ENCODE measurements at places on chromosomes 4 and X. TPM values are rescaled to one million over a fixed set of nuclear protein-coding genes. Genes with fewer than 3 reads are reported as not detected.

- DNase-seq: no peak
These were observed 4.0 kb upstream of the PDGFRA start for GRCh38 chr4:54224996-54225597.

DNA sequence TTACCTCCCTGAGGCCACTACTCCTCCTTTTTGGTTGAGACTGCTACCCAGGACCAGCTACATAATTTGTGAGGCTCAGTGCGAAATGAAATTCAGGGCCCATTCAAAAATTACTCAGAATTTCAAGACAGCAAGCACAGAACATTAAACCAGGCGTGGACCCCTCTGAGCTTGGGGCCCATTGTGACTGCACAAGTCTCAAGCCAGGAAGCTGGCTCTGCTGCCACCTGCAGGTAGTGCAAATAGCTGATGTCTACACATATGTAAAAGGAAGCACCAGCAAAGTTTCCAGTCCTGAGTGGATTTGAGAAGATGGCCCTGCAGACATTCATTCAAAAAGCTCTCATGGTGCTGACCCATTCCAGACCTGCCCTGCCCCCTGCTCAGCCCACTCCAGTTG is 213.4 kb upstream of the LNX1 start:
- DNase-seq: peak; percentile 17

GRCh38 chrX:149433051-149433450 is 72.1 kb downstream of the IDS start:
- no peak for DNase-seq

DNA sequence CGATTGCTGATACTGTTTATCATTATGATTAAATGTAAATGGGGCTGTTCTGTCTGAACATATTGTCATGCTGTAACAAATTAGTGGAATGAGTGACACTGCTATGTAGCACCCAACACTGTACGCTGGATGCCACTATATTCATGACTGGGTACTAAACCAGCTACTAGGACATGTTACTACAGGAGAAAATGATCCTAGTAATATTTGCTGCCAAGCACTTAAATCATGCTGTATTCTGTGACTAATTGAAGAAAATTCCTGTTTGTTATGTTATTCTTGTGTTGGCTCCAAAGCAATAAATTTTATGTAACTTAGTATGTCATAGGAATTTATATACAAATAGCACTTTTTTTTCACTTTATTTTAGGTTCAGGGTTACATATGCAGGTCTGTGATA is 804.2 kb downstream of the CENPC start:
- no peak for DNase-seq

- DNase-seq: no peak
These were observed 51.7 kb downstream of the ZFX start for GRCh38 chrX:24201216-24201615.

- no peak for DNase-seq
These were observed 9.4 kb downstream of the SCD5 start for GRCh38 chr4:82789025-82789776.

DNA sequence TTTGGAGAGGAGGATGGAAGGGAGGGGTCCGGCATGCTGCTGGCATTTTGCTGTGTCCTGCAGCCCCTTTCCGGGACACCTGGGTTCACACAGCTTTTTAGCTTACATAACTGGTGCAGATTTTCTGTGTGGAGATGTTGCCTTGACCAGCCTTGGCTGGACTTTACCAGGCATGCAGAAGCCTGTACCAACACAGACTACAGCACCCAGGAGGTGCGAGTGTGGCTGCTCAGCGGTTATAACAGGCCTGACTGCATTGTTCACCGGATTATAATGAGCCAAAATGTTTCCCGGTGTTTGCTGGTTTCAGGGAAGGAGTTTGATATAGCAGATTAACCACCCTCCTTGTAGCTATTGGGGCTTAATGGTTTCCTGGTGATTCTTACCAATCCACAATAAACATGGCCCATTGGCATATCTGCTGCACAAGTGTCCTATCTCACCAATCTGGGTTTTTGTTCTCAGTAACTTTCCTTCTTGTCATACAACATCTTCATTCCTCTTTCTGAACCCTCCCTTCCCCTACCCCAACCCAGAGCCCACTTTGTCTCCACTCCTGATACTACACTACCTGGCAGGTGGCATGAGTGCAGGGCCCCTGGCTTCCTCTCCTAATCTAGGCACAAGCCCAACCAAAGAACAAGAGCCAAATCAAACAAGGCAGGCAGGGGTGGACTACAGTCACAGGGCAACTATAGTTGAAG is 3.9 kb downstream of the RPL10 start:
- DNase-seq: no peak

DNA sequence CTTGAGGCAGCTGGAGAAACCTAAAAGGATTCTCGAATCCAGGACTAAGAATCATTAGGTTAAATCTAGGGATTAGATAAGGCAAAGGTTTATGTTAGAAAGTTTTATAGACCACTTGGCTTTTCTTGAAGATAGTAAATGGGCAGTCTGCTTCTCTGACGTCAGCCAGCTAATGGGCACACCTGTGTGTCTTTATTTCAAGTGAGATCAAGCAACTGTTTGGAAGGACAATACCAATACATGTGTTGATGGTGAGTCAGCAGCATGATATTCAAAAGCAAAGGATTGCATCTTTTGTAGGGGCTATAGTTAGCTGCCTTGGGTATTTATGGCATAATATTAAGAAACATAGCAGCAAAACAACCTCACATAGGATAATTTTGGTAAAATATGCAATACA is 46.5 kb upstream of the GRPR start:
- no peak for DNase-seq

GRCh38 chrX:136189222-136189621 is 41.9 kb downstream of the FHL1 start:
- no peak for DNase-seq

DNA sequence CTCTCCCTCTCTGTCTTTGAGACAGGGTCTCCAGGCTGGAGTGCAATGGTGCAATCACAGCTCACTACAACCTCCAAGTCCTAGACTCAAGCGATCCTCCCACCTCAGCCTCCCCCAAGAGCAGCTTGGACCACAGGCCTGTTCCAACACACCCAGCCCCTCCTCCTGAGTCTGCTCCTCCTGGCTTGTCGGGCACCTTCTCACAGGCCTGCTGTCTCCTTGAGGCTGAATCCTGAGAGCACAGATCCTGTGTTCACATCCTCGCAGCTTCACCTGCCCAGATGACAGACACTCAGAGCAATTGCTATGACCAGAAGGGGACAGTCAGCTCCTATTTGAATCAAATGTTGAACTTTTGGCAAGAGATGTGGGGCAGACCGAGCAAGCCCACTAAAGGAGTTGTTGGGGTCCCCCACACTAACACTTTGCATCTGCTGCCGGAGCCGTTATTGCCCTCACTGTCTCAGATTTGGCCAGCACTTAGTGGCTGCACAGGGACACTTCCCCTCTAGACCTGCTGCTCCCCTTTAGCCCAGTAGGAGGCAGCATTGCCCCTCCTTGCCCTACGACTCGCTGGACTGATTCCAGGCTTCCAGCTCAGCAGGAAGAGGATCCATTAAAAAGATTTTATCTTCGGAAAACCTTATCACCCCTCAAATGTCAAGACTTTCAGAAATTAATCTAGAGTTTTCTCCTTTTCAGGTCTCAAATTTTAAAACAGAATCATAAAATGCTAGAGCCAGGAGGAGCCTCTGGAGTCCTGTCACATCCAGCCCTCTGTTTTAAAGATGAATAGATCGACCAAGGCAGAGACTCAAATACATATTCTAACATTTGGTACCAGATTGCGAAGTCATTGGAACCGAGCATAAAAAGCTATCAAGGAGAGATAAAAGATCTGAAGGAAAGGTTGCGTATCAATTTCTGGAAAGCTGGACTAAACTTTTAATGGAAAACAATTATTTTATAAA is 113.7 kb downstream of the USP46 start:
- peak; percentile 53 for DNase-seq

Gene SLC25A4
- total RNA-seq: 4.2 TPM

Gene GYG2
- total RNA-seq: not detected

Gene GPC4
- not detected for total RNA-seq

Data from activated T-cell treated with anti-CD3 and anti-CD28 coated beads, Interleukin-2, amount 50 U/mL, for 72 hours (primary cell).